ENCODE measurements at places on chromosomes 5 and 9. TPM values are rescaled to one million over a fixed set of nuclear protein-coding genes. Genes with fewer than 3 reads are reported as not detected.

SCGB3A2 gene
- not detected for total RNA-seq

PCDHA12 gene
- total RNA-seq, result 0.66 TPM

TOMM5 gene
- 55.7 TPM for total RNA-seq

EGFLAM gene
- total RNA-seq, result 6.6 TPM

CYLC2 gene
- total RNA-seq, result not detected

MEIKIN gene
- total RNA-seq, result not detected

DMRTA1 gene
- total RNA-seq, result 4.5 TPM

RNF208 gene
- 1.2 TPM for total RNA-seq

AQP3 gene
- total RNA-seq, result 12.7 TPM

PRELID2 gene
- 14.1 TPM for total RNA-seq

CXCL14 gene
- 3.2 TPM for total RNA-seq

CCDC187 gene
- total RNA-seq, result not detected

Measured in esophagus muscularis mucosa (tissue), 4 donors.